Naive thymus-derived CD8-positive, alpha-beta T cell (primary cell): ENCODE measurements at places on chromosomes 2 and 18.
A peak's percentile ranks its signal among the peaks of the same experiment; 100 is the strongest.

DNA sequence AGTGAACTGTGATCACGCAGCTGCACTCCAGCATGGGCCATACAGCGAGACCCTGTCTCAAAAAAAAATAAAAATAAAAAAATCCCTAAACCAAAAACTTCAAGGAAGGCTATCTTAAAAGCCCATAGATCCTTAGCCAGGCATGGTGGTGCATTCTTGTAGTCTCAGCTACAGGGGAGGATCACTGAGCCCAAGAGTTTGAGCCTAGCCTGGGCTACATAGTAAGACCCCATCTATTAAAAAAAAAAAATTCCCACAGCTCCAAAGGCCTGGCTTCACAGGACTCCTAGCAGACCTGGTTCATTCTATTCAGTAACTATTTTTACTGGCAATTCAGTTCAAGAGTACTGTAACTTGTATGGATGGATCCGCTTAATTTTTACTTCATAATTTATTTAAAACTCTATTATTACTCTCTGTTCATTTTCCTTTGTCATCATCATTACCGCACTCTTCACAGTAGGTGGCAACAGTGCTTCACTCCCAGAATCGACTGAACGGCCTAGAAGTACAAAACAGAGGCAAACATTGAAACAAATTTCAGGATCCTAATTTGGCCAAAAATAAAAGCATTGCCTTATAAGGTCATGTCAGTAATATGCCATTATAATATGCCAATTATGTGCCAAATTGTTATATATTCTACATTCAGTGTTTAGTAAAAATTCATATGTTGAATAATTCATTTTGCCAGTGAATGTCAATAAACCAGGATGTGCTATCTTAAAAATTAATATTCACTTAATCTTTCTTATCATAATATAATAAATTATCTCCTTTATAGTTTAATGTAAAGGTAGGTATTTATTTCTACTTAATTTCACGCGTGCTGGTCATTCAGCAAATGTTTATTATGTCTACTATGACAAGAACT, 14.3 kb upstream of the STAM2 start:
- no peak for DNase-seq

GRCh38 chr2:29233428-29233827, 118.2 kb downstream of the CLIP4 start:
- DNase-seq, result no peak

- DNase-seq, result no peak
Observed at GRCh38 chr2:174656676-174657176, 59.1 kb upstream of the WIPF1 start.

DNA sequence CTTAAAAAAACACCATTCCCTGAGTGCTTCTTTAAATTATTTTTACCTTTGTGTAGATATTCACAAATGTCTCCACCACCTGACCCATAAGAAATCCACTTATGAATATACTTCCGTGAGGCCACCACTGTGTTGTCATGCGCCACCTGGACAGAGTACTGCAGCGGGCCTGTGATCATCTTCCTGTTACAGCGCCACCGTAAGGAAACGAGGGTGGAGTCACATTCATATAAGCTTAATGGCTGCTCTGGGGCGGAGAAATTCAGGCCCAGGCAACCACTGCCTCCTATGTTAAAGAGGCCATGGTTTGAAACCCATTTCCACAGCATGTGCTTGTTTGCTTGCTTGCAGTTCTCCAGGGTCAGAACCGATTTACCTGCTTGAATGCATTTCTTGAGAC, 17.7 kb downstream of the PLA2R1 start:
- no peak for DNase-seq

DNA sequence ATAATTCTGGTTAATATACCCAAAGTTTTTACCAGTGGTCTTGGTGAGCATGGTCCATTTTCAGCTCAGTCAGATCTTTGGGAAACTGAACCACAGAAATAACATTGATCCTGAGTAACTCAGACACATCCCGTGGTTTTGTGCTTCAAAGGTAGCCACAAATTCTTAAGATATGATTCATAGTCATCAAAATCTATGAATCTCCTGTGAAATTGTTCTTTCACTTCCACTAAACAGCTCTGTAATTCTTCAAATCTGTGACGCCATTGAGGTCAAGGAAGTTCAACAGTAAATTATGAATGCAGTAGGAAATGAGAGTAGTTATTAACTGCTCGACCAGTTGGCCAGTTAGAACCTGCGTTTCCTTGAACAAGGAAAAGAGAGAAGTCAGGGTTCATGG, 147.3 kb downstream of the IRS1 start:
- DNase-seq, result no peak

DNA sequence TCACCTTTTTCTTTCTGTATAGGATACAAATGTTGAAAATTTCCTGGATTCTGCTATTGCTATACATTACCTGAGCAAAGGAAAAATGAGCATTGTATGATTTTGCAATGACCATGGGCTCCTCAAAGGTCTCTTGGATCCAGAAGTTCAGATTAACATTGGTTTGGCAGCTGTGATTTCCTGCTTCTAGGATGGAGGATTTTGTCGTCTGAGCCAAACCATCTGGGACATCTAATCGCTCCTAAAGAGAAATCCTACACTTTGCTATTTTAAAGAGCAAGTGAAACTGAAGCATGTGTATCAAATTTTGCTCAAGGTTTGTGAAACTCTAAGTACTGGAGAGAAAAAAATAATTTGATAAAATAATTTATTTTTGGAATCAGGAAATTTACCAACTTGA, 115.1 kb upstream of the ST6GAL2 start:
- DNase-seq, result no peak

- DNase-seq, result no peak
Observed at GRCh38 chr2:205681401-205682238, 681 bp upstream of the NRP2 start.

DNA sequence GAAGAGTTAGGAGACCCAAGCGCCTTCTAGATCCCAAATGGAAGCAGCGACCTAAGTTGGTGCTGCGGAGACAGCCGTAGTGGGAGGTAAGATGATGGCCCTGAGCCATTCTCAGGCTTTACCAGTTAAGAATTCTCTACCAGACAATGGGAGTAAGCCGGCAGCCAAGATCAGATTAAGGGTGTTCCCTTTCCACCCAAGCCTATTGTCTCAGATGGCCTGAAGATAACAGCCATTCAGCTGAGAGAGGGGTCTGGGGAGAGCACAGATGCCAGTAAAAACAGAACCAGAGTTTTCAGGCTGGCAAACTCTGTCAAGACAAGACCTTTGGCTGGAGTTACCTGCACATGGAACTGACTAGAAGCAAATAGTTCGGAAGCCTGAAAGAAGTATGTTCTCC, 191.7 kb upstream of the HAAO start:
- DNase-seq, result no peak

- DNase-seq, result no peak
Observed at GRCh38 chr2:27730261-27730662, 41.3 kb upstream of the MRPL33 start.

GRCh38 chr2:192208848-192209247, 14.1 kb upstream of the TMEFF2 start:
- no peak for DNase-seq

DNA sequence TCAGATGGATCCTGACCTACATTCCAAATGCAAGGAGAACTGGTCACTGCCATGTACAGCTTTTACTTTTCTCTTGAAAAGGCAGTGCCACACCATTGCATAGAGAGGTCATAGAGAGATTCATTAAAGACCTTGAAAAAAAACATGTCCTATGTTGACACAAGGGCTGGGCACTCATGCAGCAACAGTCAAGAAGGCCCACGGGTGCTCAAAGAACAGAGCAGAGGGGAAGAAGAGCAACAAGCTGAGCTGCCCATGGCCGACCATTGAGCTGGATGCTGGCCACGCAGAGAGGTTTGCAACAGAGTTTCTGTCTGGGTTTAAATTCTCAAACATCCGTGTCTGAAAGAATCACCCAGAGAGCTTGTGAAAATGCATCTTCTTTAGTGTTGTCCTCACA, 99.1 kb downstream of the ADD2 start:
- no peak for DNase-seq

DNA sequence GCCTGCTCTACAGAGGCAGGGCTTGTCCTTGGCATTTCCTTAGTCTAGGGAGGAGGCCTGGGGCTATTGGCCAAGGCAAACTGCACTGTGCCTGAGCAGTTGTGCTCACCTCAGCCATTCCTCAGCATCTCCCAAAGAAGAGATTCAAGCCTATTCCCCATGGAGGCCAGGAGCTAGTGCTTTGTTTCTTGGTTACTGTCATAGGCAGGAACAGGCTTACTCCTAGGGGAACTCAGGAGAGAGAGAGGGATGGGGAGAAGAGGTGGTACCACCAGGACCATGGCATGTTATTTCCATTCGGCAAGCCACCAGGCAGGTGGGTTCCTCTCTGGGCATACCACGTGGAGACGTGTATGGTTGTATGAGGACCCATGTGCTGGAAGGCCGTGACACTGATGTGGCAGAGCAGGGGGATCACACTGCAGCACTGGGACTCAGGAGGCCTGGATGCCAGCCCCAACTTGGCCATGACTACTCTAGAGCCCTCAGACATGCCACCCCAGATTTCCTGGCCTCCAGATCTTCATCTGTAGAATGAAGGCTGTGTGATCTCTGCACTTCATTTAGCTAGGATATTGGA, 233.7 kb downstream of the LOXHD1 start:
- no peak for DNase-seq

DNA sequence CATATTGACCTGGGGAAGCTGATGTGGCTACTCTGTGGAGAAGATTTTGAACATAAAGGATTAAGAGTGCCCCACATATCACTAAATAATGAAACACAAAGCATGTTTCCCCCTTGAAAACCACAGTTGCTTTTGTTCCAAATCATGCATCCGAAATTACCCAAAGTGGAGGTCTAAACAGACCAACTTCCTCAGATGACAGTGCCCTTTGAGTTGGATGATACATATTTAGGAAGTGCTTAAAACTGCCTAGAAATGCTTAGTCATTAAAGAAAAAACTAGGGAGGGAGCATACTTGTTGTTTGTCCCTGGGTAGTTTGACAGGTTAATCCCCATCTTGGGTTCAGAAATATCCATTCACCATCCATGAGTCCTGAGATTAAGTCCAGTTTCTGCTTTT, 1070.3 kb downstream of the SUCLG1 start:
- DNase-seq, result no peak

- DNase-seq, result no peak
Observed at GRCh38 chr2:176106581-176107539, at the start of gene HOXD11. TSS of gene HOXD11 (plus strand) at chr2:176107280. CDS start at chr2:176107356, 76 bp downstream.

- DNase-seq, result no peak
Observed at GRCh38 chr2:144379851-144380311, 140.0 kb downstream of the ZEB2 start.

GRCh38 chr18:54119524-54120019, 104.9 kb downstream of the MBD2 start:
- DNase-seq, result peak; percentile 41

DNA sequence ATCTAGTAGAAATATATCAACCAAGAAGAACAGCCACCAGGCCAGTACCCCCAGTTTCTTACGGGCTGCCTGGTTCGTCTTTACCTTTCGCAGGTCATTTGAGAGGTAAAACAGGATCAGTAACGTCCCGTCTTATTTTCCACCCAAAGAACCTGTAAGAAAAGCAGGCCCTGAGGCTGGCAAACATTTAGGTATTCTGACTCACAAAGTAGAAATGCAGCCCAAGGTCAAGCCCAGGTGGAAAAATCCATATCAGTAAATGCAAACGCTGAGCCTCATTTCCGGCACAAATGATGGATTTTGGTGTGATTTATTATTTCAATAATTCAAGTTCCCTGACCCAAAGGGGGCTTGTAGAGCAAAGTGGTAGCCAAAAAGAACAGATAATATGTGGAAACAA, 171.2 kb downstream of the ZNF516 start:
- DNase-seq, result no peak

DNA sequence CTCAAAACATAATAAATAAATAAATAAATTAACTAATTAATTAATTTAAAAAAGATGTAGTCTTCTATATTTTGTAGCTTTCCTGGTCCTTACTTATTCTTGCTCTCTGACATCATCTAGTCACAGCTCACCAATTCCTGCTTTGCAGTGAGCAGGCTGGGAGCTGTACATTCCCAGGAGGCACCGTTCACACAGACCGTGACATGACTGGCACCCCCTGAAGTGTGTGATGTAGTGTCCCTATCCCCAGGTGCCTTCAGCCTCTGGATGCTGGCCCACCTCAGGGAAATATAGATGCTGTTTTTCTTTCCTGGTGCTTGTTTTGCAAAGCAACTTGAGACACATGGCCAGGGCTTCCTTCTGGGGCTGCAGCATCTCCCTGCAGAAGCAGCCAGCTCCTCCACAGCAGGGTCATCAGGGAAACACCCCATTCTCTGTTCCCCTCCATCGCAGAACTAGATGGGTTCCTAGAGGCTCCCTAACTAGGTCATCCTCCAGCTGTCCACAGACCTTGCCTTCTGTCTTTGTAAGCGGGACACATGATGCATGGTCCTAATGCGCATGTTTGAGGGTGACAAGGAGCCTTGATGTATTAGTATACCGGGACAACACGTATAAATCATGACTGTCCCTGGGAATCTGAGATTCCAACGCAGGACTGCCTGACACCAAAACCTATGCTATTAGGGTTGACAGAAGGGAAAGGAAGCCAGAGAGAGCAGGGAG, 76.4 kb downstream of the RHOB start:
- no peak for DNase-seq
